ENCODE measurements at places on chromosomes 16 and 17. TPM values are rescaled to one million over a fixed set of nuclear protein-coding genes. Genes with fewer than 3 reads are reported as not detected.

GRCh38 chr16:75256696-75257343 is 5.4 kb upstream of the BCAR1 start:
- DNase-seq = no peak

Gene E4F1
- 30.4 TPM for total RNA-seq

DNA sequence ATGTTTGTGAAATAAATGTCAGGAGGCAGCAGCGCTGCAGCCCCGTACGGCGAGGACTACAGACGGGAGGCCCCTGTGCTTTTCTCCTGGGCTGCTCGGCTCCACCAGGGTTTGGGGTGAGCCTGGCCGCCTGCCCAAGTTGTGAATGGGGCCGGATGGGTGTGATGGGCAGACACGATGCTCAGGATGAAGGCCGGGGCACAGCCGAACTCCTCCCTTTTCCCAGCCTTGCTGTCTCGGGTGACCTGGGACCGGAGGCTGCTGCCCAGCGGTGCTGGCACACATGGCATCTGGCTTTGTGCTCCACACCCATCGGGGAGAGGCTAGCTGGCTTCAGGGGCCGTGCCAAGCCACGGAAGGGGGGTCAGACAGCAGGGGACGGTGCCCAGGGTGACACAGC is 34.2 kb upstream of the ZFPM1 start:
- no peak for DNase-seq

- no peak for DNase-seq
Measured at GRCh38 chr16:55120826-55121225, 190.2 kb downstream of the IRX5 start.

DNA sequence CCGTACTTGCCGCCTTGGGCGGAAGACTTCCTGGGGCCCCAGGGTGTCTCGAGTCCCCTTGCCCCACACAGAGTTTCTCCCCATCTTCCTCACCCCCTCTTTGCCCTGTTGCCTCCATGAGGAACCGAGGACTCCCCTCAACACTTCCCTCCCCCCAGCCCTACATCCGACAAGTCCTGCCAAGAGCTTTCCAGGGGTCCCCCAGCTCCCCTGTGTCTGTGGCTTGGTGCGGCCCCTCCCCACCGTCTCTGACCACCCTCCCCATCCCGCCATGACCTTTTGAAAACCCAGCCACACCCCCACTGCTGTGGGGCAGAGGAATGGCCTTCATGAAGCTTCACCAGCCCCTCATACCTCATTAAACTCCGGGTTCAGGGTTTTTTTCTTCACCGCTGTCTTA is 11.4 kb downstream of the SCGB1C2 start:
- DNase-seq = no peak

Gene ASIC2
- total RNA-seq = 2.2 TPM

DNA sequence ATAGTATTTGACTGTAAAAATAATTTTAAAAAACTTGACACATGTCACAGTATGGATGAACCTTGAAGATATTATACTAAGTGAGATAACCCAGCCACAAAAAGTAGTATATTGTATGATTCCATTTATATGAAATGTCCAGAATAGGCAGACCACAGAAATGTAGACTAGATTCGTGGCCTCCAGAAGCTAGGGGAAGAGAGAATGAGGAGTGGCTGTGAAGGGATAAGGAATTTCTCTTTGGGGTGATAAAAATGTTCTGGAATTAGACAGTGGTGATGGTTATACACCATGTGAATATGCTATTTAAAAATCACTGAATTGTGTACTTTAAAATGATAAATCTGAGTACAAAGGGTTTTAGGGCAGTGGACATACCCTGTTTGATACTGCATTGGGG is 253.1 kb upstream of the DYNLRB2 start:
- no peak for DNase-seq

Gene CDIPT
- total RNA-seq = 58.0 TPM

Gene NCBP3
- 58.2 TPM for total RNA-seq

DNA sequence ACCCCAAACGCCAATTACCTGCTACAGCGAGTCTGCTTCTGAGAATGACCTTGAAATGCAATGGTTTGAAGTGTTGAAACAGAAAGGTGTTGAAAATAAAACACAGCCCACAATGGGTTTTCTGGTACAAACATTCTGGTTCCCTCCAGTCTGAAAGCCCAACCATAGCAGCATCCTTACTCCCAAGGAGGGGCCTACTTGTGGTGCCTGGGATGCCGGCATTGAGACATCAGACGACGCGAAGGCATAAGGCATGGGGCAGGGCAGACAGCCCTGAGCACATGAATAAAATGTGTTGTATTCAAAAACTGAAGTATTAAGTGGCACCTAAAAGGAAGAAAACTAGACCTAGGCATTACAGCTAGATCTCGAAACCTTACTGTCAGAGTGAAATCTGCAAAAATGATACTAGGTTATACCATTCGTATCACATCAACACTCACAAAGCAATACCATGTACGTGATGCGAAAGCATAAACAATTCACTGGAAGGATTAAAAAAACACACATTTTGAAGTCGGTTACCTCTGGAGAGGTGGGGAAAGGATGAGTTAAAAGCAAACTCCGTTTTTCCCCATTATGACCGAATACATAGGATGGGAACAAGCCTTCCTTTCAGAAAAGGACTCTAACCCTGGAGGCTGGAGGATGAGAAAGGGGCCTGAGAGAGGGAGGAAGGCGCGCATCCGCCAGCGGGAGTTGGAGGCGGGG is 702 bp downstream of the NUDT21 start:
- no peak for DNase-seq

DNA sequence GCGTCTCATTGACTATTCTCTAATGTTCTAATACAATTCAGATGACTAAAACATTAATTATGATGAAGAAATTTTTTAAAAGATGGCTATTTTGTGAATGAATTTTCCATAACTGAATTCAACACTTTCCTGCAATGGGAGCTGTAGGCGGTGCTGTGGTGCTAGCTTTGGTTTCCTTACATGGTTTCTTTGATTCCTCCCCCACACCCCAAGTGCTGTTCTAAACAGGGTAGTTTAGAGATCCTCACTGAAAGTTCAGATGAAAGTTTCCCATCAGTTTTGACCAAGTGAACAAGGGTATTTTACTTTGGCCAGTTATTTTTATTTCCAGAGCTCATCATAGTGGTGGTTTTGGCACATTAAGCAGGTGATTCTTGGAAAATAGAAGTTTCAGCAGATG is 26.0 kb upstream of the MRC2 start:
- no peak for DNase-seq

Data from type B pancreatic cell (in vitro differentiated cells).